ENCODE measurements at places on chromosomes 12 and 14.

- no peak for DNase-seq
Measured at GRCh38 chr14:60594062-60594461, 55.2 kb downstream of the SIX1 start.

DNA sequence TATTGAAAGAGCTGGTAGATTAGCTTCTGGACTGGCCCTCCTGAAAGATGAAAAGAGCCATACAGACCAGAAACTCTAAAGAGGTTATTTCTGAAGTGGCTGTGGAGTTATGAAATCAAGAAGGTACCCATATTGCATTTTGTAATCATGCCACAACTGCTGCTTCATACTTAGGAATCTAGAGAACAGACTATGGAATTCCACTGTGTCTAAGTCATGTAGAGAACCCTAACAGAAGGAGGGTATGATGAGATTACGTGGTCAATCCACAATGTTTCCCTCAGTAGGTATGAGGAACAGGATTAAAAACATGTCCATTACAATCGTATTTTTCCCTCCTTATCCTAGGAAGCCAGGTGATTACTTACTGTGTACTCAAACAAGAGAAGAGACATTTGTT is 708.8 kb downstream of the RERGL start:
- DNase-seq: no peak

DNA sequence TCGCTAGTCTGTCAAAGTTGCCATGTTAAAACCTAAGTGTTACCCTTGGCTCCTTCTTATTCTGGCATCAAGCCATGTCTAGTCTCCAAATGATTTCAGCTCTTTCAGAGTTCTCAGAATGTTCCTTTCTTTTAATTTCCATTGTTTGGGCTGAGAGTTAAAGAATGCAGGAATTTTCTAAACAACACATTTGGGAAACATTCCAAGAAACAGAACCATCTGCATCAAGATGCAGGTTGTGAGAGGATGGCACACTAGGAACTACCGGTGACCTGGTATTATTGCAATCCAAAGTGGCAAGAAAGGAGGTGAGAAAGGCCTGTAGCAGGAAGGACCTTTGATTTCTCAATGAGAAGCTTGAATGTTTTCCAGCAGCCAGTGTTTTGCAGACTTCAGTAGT is 30.1 kb downstream of the SLC35F4 start:
- no peak for DNase-seq

DNA sequence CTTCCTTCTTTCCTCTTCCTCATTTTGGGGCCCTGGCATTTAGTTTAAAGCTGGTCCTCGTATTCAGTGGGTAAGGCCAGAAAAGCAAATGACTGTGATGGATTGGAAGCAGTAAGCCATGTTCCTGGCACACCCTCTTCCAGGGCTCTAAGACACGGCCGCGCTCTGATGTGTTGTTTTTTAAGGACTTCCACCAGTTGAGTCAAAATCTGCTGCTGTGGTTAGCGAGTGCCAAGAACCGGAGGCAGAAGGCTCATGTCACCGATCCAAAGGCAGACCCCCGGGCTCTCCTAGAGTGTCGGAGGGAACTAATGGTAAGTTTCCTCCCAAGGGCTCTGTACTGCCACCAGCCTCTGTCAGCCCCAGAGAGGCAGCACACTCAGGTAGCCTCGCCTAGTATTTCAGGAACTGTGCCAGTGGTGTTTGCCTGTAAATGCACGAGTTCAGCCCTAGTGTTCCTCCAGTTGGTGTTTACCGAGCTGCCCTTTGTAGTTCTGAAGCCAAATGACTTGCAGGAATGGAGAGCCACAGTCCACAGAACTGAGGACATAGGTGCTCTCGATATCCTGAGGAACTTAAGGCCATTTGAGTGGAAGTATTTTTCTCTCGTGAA is 72.7 kb downstream of the ESR2 start:
- no peak for DNase-seq

- DNase-seq: no peak
Measured at GRCh38 chr12:45122768-45123380, 72.0 kb upstream of the DBX2 start.

- DNase-seq: no peak
Measured at GRCh38 chr14:77062261-77062660, 33.8 kb upstream of the IRF2BPL start.
